GM10248 (cell line): ENCODE measurements at places on chromosomes 2 and 18.

GRCh38 chr18:56124186-56124585, 514.2 kb downstream of the TXNL1 start:
- DNase-seq = no peak

DNA sequence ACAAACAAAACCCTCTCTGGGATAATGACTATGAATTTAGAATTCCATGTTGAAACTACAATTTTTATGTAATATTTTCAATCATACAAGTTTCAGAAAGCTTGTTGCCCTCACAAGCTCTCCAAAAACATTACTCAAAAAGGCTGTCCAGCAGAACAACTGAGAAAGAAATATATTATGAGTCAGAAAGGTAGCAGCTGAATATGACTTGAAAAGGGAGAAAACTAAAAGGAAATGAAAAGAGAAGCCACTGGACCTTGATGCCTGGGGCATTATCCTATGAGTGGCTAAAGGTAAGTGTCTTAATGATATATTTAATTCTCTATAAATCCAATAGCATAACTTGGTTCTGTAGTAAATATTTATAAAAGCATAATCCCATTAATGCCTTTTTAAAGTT, 61.8 kb downstream of the NXPH2 start:
- DNase-seq = no peak

- DNase-seq = no peak
These were observed 626 bp upstream of the VIT start for GRCh38 chr2:36695746-36696415.

- no peak for DNase-seq
These were observed 30.5 kb downstream of the KDM3A start for GRCh38 chr2:86471637-86472036.

DNA sequence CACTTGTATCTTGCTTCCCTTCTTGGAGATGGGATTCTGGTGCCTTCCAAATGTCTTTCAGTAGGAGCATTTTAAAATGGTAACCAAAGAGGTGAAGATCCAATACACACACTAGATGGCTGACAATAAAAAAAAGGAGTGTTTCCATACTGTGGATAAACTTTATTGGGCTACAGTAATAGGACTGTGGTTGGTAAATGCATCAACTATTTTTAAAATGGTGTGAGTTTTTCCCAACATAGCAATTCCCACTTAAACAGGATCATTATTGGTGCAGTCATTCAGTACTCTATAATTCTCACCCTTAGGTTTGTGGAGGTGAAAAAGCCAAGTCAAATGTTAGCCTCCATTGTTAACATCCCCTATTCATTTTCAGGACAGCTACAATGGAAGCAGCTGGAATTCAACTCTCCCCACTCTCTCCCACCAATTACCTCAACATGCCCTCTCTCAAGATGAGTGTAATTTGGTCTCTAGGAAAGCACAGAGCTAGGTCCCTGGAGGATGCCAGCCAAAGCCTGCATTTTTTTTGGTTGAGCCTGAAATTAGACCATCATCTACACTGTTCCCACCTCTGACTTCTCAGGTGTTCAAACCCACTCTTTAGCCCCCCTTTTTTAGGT, 273.3 kb downstream of the TCF4 start:
- no peak for DNase-seq

DNA sequence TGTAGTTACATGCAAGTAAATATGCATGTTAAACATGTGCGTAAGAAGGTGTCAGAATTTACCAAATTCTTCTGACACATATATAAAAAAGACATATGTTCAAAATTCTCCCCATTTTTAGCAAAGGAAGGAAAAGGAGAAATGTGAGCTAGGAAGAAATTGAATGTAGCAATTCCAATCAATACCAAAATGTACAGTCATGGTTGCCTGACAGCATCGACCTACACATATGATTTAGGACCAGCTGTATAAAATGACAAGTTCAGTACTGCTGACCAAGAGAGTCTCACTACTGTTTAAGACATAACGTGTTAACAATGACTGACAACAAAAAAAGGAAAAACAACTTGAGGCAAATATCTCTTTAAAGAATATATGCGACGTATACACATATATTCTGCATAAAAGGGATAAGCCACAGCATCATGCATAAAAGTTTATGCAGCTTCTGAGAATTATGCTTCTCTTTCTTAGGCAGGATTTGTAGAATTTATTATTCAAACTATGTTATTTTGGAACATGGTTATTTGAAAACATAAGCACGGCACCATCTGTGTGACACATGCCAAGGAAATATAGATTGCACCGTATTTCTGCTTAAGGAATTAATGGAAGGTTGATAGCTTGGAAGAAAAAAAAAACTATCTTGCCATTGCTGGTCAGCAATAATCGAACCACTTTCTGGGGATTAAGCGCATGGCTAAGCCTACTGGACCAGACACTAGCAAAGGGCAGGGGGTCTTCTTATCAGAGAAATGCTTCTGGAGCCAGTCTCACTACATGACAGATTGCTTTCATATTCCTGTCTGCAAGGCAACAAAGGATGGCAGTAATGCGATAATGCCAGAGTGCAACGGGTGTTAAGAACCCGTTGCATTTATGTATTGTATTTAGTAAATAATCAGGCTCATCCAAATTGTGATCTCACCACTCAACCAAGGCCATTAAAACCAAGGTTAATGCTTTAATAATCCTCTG, 154.0 kb downstream of the WDPCP start:
- no peak for DNase-seq

GRCh38 chr2:159516241-159516758, 100.0 kb downstream of the BAZ2B start:
- peak; percentile 39 for DNase-seq

- DNase-seq = no peak
These were observed 13.8 kb downstream of the RFTN2 start for GRCh38 chr2:197661626-197662025.

DNA sequence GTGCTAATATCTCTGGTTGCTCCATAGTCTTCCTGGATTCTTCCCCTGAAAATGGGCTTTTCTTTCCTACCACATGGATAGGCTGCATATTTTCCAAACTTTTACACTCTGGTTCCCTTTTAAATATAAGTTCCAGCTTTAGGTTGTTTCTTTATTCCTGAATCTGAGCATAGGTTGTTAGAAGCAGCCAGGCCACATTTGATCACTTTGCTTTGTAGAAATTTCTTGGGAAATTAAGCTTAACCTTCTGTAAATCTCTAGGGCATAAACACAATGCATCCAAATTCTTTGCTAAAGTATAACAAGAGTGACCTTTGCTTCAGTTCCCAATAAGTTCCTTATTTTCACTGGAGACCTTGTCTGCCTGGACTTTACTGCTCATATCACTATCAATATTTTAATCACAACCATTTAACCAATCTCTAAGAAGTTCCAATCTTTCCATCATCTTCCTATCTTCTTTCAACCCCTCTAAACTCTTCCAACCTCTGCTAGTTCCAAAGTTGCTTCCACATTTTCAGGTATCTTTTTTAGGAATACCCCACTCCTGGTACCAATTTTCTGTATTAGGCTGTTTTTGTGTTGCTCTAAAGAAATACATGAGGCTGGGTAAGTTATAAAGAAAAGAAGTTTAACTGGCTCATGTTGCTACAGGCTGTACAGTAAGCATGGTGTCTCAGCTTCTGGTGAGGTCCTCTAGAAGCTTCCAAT, 389.6 kb upstream of the HS6ST1 start:
- no peak for DNase-seq

GRCh38 chr18:44771956-44772917, 91.5 kb downstream of the SETBP1 start:
- no peak for DNase-seq

DNA sequence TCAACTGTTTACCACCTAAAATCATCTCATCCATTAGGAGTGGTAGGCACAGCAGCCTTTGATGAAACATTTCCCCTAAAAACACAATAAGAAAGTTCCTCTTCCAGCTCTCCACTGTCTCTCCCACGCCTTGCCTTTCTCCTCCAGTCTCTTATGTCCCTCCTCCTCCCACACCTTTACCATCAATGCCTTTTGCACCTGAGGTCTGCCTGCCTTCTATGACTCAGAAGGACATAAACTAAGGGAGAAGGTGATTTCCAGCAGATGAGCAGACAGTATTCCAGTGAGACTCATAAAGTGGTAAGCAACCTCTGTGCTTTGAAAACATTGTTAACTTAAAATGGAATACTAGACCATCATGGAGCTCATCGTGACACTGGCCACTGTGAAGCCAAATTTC, 34.2 kb upstream of the NDUFV2 start:
- no peak for DNase-seq

- peak; percentile 22 for DNase-seq
These were observed 396.8 kb downstream of the NCKAP5 start for GRCh38 chr2:133171393-133172004.

- DNase-seq = no peak
These were observed 279.3 kb downstream of the CDH20 start for GRCh38 chr18:61612517-61612916.

DNA sequence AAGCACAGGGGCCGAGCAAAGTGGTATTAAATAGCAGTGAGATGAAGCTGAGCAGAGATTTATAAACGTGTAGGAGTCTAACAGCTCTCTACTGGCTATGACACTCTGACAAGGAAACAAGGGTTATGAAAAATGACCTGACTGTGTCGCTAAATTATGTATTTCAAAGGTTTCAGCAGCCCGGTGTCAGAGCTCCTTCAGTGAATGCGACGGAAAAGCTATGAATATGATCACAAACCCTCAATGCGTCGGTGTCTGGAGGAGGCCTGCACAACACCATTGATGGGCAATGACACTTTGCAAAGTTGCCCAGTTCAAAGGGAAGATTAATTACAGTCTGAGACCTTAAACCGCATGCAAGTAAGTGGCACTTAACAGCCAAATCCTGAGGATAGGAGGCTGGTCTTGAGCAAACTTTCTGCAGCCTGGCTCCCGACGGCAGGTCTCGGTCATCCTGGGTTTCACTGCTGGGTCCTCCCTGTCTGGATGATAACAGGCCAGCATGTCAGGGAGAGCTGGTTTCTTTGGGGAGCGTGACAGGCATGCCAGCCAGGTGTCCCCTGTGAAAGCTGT, 615.1 kb upstream of the SALL3 start:
- DNase-seq = no peak

- no peak for DNase-seq
These were observed 267.8 kb downstream of the CYRIA start for GRCh38 chr2:16397681-16398475.
